ENCODE measurements at places on chromosomes 12 and 14.

DNA sequence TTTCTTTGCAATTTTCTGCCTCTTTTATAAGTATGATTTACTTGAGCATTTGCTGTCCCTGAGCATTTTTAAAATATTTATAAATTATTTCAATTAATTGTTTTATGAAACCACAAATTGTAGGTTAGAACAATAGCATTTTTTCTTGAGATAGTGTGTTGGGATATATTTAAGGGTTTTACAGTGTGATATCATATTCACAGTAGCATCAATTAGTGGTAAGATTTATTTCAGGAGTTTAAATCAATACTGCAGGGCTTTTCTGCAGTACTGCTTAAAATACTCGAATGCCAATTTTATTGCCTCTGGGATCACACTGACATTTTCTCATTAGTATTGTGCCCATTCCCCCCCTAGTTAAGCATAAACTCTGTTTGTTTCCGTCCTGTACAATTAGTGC is 82.2 kb downstream of the BHLHE41 start:
- DNase-seq, result no peak

DNA sequence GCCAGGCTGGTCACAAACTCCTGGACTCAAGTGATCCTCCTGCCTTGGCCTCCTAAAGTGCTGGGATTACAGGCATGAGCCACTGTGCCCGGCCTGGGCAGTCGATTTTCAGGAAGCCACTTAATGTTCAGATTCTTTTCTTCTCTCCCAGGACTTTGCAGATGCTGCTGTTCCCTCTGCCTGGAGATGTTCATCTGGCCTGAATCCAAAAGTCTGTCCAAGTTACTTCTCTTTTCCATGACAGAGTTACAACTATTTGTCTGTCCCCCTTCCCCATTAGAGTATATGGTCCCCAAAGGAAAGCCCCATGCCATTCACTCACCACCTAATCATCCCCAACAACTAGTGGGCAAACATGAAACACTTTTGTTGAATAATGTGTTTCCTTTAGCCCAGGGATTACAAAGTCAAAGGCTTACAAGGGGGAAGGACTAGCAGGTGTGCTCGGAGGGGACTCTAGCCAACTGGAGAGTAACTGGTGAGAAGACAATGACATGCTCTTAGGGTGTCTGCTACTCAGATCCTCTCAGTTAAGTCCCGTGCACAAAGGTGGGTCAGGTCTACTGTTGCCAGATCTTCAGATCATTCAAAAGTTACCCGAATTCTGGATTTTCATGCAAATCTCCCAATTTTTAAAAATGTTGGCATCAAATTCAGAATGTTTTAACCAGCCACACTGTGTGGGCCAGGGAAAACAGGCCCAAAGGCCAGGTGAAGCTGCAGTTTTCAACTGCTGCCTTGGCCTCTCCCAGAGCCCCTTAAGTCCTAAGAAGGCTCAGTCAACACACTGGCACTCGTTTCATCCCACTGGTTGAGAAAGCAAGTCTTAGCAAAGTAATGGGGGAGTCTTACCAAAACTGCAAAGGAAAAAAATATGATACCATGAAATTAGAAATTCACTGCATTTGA is 29.6 kb downstream of the NUDT4 start:
- DNase-seq, result no peak

- peak; percentile 90 for DNase-seq
Observed at GRCh38 chr14:22622255-22622654, 21.9 kb downstream of the OR6J1 start.

DNA sequence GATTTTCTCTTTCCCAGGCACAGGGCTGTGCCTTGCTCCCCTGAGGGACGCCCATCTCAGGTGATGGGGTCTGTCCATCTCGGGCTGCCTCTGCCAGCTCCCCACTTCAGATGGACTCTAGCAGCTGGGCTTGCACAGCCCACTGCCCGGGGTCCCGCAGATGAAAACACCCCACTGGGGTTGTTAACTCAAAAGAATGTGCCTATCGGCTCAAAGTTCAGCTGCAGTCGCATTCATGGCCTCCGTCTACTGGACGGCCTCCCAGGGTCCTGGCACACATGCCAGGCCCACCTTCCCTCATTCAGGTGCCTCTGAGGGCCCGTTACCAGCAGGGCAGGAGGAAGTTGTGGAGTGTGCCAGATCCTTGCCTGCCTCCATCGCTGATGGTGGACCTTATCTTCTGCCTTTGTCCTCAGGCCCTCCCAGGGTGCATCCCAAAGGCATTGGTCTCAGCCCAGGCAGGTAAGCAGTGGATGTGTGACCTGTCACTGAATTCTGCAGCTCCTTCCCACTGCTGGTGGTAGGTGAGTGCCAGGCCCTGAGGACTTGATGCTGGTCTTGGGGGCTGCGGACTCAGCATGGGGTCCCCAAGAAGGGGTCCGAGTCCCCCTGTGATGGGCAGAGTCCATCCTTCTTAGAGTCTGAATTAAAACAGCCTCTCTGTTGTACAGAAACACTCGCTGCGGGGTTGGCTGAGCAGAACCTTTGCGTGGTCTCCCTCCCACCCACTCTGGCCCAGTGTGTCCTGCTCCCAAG is 324.6 kb upstream of the DIO3 start:
- DNase-seq, result no peak

DNA sequence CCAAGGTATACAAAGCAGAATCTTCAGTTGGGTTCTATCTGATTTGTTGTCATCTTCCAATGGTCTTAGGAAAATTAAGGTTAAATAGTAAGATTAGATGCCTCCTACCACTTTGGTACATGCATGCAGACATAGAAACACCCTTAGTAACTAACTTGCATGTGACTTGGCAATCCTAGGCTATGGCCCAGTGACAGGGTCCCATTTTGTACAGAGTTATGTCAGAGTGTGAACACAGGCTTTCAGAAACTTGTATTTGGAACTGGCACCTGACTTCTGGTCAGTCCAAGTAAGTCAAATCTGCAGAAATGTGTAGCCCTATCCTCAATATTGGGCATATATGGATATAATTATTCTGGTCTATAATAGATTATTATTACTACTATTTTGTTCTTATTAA is 53.1 kb downstream of the DAD1 start:
- no peak for DNase-seq

- peak; percentile 92 for DNase-seq
Observed at GRCh38 chr12:108734200-108734906, 3.0 kb upstream of the CORO1C start.

- DNase-seq, result no peak
Observed at GRCh38 chr12:57173089-57173488, 25.7 kb upstream of the LRP1-AS start.

DNA sequence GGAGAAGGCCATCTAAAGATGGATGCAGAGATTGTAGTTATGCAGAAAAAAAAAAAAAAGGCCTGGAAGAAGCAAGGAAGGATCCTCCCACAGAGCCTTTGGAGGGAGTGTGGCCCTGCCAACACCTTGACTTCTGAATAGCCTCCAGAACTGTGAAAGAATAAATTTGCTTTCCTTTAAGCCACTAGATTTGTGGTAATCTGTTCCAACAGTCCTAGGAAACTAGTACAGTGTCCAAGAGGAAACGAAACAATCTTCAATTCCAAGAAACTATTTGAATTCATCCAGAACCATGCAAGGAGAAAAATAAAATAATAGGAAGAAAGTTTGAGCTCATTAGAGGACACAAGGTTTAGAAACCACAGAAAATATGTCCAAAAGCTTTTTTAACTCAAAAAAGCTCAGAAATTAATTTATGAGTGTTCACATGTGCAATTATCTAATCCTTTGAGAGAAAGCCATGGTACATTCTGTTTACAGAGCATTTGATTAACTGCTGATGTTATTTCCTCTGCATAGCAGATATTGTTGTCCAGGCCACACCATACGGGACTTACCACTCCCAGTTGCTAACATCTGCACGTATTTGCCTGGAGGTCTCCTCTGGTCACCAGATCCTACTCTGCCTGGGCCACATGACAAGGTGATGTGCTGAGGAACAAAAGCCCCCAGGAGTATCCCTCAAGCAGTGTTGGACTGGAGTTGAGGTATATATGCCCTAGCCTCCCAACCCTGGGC is 30.0 kb upstream of the STAB2 start:
- DNase-seq, result no peak

- peak; percentile 80 for DNase-seq
Observed at GRCh38 chr14:22852940-22853767, 16.8 kb downstream of the MMP14 start.

DNA sequence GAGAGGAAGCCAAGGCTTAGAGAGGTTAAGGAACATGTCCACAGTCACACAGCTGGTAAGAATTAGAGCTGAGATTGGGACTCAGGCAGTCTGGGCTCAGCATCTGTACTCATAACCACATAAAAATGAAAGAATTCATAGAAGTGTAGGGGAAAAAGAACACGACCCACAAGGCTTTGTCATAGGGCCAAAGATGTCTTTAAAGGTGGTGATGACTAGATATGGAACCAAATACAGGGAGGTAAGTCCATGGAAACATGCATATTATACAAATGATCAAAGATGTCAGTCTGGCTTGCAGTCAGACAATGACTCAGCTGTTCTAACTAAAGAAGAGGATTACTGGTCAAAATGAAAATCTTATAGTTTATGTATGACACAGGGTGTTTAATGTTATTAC is 7.2 kb upstream of the SSPN start:
- DNase-seq, result peak; percentile 87

- peak; percentile 44 for DNase-seq
Observed at GRCh38 chr12:468671-469389, 9.1 kb downstream of the B4GALNT3 start.

DNA sequence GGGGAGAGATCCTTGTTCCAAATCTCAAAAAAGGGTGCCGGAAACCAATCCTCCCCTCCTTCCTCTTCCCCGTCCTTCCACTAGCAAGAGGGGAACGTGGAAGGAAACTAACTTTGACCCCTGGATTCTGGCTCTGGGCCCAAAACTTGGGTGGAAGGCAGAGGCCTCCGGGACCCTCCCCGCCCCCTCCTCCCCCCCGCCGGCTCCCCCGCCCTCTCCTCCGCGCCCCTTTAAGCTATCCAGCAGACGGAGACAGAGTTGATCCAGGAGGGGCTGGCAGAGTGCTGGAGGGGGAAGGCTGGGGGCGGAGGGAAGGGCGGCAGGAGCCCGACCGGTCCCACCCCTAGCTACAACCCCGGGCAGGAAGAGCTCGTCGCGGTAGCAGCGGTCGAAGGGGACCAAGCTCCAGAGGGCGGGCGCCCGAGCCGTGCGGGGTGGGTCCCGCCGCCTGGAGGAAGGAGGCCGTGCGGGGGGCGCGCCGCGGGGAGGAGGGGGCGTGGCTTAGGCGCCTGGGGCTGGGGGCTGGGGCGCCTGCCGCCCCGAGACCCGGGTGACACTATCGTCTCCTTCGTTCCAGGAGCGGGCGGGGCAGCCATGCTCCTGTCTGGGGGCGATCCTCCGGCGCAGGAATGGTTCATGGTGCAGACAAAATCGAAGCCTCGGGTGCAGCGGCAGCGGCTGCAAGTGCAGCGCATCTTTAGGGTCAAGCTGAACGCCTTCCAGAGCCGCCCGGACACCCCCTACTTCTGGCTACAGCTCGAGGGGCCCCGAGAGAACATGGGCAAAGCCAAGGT is at the start of gene NYNRIN:
Gene NYNRIN (plus strand): TSS at position 351 of the 794 bp plus-strand sequence. CDS start 244 bp downstream, at position 595.
- peak; percentile 13 for DNase-seq

DNA sequence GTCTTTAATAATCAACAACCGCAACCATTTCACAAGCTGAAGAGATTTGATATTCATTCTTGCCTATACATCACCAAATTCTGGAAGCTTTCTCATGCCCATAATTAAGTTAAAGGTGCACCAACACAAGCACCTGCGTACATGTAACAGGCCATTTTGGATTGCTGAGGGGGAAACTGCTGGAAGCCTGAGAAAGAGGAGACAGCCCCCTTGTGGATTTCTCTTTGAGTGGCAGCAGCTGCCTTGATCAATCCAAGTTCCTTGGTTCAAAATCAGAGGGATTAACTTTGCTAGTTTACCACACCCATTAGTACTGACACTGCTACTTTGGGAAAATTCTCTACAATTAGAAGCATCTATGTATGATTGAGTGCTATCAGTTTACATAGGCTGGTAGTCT is 321.1 kb downstream of the NOVA1 start:
- DNase-seq, result no peak

GRCh38 chr12:54030889-54031471 is 1.9 kb upstream of the HOXC5 start:
- peak; percentile 68 for DNase-seq

GRCh38 chr12:62647586-62647985 is 181.0 kb downstream of the MON2 start:
- no peak for DNase-seq

GRCh38 chr12:34208331-34209258 is 186.3 kb downstream of the ALG10 start:
- no peak for DNase-seq

- DNase-seq, result peak; percentile 66
Observed at GRCh38 chr14:63388766-63389431, 70.2 kb upstream of the GPHB5 start.

DNA sequence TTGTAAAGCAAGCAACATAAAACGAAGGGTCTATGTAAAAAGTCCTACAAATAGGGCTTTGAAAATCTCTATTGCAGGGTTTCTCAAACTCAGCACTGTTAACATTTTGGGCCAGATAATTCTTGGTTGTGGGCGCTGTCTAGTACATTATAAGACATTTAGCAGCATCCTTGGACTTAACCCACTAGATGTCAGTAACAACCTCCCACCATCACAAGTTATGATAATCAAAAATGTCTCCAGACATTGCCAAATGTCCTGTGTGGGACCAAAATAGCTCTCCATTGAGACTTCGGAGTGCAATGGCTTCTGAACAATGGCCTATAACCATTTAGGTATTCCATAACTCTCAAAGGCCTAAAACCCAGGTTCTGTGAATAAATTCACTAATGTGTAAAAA is 22.9 kb upstream of the DHRS7 start:
- DNase-seq, result no peak

- no peak for DNase-seq
Observed at GRCh38 chr12:69602954-69603353, 7.8 kb downstream of the LRRC10 start.

DNA sequence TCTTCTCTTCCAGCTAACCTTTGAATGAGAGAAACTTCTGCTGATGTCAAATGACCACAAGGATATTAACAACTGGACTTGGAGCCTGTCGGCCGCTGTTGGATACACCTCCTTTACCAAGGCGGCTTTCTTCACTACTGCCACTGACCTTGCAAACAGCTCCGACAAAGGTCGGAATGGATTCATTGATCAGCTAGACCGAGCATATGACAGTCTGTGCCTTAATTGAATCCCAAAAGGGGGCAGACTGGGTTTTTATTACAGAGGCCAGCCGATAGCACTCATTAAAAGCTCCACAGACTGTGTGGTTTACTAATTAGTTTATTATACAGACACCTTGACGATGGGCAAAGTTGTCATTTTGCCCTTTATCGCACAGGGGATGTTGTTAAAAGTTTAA is 394.5 kb downstream of the RERGL start:
- no peak for DNase-seq

- DNase-seq, result peak; percentile 42
Observed at GRCh38 chr12:30155001-30155730, 371.4 kb upstream of the TMTC1 start.

DNA sequence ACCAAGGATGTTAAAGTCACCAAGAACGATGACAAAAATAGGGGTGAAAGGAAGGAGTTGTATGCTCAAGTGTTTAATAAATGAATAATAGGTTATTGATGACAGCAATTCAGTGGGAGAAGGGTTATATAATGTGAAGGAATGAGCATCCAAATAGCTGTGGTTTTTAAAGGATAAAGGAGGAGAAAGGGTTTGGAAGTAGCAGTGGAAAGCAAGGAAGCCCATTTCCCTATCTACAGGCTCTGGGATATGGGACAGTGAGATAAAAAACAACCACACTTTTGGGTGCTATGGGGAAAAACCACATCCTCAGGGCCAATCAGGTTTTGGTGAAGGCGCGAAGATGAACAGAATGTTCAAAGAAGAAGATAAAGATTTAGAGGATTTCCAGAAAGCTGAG is 258.6 kb downstream of the ZFP36L1 start:
- DNase-seq, result no peak

- peak; percentile 86 for DNase-seq
Observed at GRCh38 chr14:102063109-102063807, 23.6 kb downstream of the HSP90AA1 start.

GRCh38 chr14:67668559-67668958 is 5.9 kb downstream of the VTI1B start:
- DNase-seq, result no peak

All from iris pigment epithelial cell (primary cell).